CD4-positive, alpha-beta T cell treated with Interleukin-10 for 1 hour (primary cell): ENCODE measurements at places on chromosomes 6 and 20.

GRCh38 chr6:151229401-151230276, 10.1 kb upstream of the AKAP12 start:
- DNase-seq: no peak

DNA sequence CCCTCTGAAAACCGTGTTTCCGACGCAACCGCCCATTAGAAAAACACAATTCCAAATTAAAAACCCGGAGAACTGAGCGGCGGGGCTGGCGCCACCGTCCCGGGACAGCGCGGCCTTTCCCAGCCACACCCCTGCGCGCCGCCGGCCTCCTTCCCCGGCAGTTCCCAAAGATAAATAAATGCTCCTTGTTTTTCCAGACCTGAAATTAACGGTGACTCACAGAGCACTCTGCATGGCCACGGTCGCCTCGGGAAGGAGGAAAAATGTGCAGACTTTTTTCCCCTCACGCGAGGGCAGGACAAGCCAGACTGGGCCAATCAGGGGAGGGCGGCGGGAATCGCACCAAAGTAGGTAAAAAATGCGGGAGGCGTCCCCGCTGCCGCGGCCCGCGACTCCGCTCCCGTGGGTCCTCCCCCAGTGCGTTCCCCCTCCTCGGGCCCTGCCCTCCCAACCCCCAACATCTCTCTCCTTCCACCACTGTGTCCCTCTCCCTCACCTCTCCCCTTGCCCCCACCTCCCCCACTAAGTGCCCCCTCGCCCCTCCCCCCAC, 828 bp upstream of the DSTN start:
- DNase-seq: no peak

DNA sequence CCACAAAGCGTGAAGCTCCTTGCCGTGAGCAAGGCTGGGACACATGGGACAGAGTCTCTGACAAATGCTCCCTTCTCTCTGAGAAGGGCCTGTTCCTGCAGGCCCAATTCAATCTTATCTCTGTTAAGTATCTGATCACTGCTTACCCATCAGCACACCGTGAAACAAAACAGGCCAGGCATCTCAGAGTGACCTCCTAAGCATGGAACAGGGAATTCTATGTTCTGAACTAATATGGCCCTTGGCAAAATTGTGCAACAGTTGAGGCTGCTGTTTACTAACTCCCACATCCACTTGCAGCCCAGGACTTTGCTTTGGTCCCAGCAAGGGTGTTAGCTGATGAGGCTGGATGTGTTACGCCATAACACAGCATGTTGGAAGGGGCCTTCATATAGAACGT, 79.2 kb downstream of the GCLC start:
- DNase-seq: no peak

- no peak for DNase-seq
Observed at GRCh38 chr6:34090529-34090928, 55.4 kb downstream of the GRM4 start.

DNA sequence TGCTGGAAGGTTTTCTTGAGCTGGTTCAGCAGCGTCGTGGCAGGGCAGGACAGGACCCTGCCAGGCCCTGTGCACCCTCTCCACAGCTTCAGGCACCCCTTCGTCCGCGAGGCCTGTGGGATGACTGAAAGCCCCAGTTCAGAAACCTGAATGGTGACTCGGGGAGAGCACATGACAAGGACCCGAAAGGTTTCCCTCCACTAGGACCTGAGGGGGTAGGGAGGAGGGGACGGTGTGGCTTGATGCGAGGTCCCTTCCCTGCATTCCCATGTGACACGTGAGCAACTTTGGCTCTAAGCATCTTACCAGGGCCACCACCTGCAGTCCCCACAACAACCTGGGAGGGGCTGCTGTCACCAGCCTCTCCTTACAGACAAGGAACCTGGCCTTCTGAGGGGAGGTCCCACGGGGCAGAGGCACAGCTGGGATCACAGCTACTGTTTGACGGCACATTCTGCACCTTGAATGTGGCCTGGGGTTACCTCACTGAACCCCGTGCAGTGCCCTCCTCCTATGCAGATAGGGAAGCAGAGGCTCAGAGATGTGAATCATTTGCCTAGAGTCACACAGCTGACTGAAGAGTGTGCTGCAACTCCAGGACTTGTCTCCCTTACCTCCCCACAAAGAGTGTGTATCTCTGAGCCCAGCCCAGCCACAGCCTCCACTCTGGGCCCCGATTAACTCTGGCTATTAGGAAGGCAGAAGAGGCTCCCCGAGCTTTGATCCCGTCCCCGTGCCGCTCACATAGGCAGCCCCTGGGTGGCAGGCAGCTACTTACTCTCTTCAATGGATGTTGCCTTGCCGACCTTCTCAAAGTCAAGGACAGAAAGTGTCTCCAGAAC, 84.6 kb downstream of the PTPN1 start:
- no peak for DNase-seq

DNA sequence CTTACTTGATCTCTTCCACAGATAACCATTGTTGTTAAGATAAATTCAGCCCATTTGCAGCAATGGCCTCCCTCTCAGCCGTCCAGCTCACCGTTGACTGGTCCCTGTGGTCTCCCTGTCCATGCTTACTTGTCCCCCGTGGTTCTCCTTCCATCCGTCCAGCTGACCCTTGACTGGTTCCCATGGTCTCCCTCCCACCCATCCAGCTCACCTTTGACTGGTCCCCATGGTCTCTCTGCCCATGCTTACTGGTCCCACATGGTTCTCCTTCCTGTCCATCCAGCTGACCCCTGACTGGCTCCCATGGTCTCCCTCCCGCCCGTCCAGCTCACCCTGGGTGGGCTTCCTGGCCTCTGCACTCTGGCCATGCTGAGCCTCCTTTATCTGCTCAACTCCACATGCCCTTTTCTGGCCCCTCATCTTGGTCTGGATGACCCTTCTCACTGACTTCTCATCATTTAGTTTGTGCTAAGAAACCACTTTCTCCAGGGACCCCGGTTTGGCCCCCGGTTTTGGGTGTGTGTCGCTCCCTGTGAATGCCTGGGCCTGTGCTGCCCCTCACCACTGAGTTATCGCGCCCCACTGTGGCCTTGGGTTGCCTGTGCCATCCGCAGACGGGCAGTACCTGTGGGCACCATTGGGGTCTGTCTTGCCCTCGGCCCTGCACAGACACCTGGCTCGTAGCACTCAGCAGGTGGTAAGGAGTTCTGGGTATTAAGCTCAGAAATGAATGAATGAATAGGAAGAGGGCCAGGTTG, 146.4 kb downstream of the ERMARD start:
- DNase-seq: no peak

DNA sequence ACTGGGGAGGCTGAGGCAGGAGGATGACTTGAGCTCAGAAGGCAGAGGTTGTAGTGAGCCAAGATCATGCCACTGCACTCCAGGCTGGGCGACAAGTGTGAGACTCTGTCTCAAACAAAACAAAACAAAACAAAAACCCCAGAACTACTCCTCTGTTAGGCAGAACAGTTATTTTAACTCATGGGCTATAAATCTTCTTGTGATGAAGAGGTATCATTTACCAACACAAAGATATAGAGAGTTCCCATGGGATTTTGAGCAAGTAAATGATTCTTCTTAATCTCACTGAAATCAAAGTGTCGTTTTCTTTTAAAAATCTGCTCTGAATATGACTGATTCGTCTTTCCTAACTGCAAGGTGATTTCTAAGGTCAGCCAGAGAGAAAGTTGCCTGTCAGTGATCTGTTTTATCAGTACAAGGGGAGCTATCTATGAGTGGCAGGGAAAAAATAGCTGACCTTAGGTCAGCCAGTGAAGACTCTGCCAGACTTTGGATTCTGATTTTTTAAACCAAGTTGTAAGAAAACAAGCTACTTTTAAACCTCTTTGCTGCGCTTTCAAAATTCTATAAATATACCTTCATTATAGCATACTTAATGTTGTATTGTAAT, 3.8 kb upstream of the DSP start:
- no peak for DNase-seq

GRCh38 chr6:150865406-150866146, at the start of gene MTHFD1L:
Gene MTHFD1L, plus strand, starts transcription at chr6:150865702. Its CDS starts 121 bp downstream, at chr6:150865823.
- peak; percentile 76 for DNase-seq

GRCh38 chr20:62861726-62862336, at the start of gene TCFL5:
Gene TCFL5, minus strand, starts transcription at chr20:62861822. Its CDS starts 152 bp downstream, at chr20:62861670.
- peak; percentile 93 for DNase-seq

- DNase-seq: no peak
Observed at GRCh38 chr20:20078041-20078440, 25.7 kb downstream of the CFAP61 start.

DNA sequence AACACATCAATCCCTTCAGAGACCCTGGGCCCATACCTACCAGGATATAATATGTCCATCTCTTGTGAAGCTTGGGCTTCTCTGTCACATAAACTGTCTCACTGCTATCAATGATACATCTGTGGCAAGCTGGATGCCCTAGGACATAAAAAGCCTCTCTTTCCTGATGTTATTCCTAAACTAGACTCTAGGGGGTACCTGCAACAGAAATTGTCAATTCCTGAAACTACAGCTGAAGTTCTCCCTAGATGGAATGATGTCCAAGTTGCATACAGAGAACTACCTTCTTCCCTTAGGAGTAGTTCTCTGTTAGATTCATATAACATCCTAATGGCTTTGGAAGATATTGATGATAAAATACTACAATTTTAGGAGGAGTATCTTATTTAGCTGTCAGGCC, 35.8 kb downstream of the TBX18 start:
- no peak for DNase-seq

DNA sequence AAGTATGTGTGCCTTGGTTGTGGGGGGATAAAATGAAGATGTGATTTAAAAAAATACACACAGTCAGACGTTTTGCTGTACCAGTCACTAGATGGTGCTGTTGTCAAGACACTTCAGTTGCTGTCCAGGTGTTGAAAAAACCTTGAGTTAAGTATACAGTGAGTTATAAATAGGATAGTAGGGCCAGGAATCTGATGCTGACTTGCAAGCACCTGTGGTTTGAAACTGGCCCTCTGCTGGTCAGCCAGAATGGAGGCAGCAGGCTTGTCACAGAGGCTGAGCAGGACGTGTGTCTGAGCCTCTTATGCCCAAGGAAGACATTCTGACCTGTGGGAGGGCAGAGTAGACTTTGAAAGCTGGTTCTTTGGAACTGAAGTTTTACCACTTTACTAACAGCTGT, 27.8 kb downstream of the RNF8 start:
- peak; percentile 51 for DNase-seq

DNA sequence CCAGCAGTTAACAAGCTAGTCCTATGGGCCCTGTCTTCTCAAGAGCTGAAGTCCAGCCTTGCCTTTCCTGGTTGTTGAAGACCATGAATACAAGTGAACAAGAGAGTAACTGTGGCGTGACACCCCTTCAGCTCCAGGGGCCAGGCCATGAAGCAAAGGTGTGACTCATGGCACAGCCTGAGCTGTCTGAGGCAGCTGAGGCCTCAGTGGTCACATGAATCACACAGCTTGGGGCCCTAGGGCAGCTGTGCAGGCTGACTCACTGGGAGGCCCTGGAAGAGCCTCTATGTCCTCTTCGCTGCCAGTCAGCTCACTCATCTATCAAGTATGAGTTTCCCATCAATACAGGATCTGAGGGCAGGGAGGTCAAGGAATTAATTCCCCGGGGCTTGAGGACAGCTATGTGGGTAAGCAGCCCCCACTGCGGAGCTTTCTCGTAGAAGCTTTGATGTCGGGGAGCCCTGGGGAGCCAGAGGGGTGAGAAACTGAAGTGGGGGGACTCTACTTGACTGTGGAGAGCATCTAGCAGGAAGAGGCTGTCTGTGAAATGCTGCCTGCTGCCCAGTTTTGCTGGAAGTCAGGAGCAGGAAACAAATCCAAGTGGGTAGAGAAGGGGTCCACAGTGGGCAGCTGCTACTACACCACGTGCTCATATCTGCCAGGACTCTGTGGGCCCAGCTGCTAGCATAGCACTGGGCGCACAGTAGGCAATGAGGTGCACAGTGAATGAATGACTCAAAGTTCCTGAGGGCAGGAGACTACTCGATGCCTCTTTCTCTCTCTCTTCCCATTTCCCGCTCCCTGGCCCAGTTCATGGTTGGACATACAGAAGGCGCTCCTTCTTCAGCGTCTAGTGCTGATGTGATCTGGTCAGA, 13.7 kb upstream of the FAM83C start:
- no peak for DNase-seq

DNA sequence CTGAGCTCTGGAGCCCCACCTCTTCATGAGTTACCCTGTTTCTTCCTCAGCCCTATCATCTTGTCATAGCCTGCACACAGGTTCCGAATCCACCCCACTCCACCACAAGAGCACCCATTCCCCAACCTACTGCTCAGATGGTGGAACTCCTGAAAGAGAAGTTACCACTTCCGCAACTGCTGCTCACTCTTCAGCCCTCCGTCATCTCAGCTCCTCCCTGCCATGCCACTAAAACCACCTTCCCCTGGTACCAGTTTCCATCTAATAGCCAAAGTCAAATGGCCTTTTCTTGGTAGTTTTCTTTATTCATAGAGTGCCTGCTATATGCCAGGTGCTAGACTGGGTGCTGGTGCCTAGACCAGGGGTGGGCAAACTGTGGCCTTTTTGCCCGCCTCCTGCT, 3.9 kb downstream of the RAB22A start:
- DNase-seq: peak; percentile 51

DNA sequence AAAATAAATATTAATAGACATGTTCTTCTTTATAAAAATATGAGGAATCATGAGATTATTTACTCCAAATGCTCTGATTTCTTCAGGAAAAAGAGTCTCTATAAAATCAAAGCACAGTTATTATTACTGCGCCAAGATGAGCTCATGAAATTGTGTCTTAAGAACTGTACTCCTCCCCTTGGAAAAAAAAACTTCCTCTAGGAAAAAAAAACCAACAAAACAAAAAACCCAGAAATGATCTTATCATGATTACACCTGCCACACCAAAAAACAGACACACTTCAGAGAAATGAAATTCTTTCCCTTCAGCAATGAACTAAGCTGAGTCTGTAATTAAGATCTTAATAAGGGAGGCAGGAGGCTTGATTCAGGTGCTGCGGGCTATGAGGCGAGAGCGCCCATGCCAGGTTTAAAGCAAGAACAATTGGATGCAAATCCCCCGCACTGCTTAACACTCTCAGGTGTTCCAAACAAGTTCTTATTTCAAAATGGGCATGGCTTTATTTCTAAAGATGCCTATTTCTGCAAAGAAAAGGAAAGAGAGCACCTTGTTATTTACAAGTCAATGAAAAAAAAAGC, 9.1 kb downstream of the NEDD9 start:
- no peak for DNase-seq

DNA sequence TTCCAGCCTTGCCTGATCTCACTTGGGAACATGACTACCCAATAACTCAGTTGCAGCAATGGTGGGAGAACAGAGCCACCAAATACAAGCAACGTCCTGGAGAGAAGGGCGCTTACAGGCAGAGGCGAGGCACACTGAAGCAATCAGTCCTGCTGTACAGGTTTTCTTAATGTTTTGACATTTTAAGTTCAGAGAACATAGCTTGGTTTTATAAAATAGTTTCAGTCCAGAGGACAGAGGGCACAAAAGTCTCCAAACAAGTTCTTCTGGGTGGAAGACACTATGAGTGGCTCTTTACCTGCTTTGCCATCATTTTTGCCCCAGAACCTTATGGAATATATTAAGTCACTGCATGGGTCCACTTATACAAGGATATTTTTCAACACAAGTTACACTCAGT, 103.4 kb upstream of the KCNG1 start:
- no peak for DNase-seq

- no peak for DNase-seq
Observed at GRCh38 chr6:35668744-35669450, 19.8 kb downstream of the FKBP5 start.
